Activated T-cell treated with anti-CD3 and anti-CD28 coated beads for 4 hours (primary cell): ENCODE measurements at places on chromosomes 4 and X.
A peak's percentile ranks its signal among the peaks of the same experiment; 100 is the strongest.

- DNase-seq, result no peak
Observed at GRCh38 chr4:100288811-100289529, 98.7 kb upstream of the DDIT4L start.

DNA sequence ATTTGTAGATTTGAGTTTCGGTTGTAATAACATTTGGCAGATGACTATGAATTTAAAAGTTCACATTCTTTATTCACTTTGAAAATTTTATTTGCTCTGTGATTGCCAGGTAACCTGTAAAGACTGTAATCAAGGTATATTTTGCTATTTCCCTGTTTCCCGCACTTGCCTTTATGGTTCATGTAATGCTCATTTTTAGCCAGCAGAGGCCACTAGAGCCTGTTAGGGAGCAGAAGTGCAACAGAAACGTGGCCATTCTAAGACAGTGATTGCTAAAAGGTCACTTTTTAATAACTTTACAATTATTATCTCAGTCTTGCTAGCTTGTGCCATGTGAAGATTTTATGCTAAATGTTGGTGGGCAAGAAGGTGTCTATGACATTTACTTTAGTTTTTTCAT, 12.4 kb downstream of the YIPF6 start:
- no peak for DNase-seq

DNA sequence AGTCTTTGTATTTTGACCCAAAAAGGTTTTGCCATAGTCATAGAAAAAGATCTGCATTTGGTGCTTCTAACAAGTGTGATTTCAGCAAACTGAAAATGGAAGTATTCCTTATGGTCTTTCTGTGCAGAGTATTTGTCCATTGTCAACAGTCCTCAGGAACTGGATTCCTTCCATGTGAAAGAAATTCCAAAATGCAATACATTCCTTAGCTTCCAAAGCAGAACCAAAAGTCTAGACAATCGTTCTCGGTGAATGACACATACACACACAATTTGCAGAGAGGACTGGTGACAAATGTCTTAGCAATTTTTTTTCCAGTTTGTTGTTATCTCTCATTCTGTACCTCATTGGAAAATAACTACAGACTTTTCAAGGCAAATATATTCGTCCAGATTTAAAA, 562.2 kb upstream of the SLIT2 start:
- DNase-seq, result no peak

DNA sequence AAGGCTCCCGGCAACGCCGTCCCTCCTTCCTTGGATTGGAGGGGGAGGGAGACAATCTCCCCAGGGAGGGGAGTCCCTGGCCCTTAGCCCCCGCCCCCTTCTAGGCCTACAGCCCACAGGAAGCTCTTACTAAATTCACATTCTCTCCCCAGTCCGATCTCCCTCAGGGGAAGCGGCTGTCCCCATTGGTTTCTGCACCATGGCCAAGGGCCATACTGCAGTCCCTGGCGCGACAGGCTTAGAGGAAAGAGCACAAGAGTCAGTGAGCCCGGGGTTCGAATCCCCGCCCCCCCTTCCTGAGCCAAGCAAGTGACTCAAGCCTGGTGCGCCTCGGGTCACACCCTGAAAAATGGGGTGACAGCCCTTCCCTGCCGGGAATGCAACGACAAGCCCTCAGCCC, 1.1 kb downstream of the ABLIM2 start:
- no peak for DNase-seq

DNA sequence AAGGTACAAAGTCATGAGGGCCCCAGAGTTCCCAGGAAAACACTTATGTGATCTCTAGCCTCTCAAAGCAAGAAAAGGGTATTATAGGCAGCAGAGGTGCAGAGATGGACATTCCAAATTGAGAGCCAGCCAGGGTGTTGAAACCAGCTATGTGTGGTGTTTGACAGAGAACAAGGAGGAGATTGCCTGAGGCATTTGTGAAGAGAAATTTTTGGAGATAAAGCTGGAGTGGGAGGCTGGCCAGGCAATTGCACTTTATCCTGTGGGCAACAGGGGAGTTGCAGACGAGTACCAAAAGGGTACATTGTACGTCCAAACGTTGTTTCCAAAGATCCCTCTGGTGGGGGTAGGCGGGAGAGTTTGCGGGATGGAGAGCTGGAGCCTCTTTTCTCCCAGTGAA, 2.5 kb upstream of the GABRE start:
- no peak for DNase-seq

- no peak for DNase-seq
Observed at GRCh38 chrX:111779582-111779981, 96.4 kb upstream of the TRPC5OS start.

GRCh38 chr4:103099691-103100392, at the start of gene BDH2:
Gene BDH2, minus strand, starts transcription at chr4:103099834. Its CDS starts 3,580 bp downstream, at chr4:103096254.
- DNase-seq, result peak; percentile 27

DNA sequence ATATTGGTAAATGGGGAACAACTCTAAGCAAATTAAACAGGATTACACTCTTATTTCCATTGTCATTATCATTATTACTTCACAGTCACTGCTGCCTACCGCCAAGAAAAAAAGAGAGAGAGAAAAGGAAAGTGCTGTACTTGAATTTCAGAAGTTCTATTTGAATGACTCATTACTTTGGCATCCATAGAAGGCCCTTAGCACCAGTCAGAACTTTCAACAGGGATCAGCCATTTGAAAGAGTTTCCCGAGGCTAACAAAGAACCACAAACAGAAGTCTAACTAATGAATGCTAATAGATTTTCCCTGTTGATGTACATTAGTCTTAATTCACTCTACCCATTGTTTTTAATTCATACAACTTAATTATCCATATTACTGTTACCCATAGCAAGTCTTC, 116.3 kb downstream of the SHROOM4 start:
- no peak for DNase-seq

GRCh38 chr4:173301518-173302201, 32.5 kb downstream of the HMGB2 start:
- no peak for DNase-seq

DNA sequence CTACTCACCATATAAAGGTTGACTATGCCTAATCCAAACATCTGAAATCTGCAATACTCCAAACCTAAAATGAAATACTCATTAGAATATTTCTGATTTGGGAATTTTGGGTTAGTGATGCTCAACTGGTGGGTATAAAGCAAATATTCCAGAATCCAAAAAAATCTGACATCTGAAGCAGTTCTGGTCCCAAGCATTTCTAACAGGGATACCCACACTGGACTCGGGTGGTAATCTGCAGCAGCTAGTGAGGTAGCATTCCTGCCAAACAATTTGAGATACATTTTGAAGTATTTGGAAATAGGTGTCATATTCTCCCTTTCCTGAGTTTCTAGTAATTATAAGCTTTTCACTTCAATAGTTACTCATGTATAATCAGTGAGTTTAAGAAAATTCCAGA, 49.6 kb upstream of the RPA4 start:
- no peak for DNase-seq

DNA sequence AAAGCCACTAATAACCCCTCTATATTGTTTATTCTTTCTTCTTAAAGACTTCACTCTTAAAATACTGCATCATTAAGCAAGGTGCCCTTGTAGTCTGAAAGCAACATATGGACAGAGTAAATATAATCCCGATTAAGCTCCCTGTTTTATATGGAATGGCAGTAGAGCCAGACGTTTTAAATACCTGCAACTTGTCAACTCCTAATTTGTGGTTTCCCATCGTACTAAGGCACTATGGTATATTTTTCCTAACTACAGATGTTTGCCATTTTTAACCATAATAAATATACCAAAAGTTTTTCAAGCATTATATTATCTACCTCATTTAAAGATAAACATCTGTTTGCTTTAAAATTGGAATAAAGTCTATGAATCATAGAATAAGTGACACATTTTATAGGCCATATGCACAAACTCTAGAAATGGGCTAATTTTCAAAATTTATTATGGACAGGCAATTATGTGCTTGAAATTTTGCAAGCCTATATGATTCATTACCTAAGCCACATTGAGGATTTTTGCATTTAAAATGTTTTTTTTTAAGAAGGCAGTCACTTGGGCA, 194.6 kb downstream of the FRMPD4 start:
- DNase-seq, result no peak

DNA sequence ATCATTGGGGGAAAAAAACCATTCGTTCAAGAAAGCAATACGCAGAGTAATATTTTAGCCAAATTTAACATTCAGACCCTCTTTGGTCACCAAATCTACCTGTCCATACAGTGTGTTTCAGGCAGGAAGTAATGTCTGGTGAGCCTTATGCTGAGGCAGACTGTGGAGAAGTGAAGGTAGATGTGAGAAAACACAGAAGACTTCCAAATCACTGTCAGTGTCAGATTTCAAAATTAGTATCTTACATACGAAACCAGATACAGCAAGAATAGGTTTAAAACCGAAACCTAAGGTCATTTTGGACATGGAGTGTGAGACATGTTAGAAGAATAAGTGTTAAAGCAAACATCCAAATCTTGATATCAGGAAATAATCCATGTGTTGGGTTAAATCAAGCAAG, 664.5 kb upstream of the HTR2C start:
- DNase-seq, result no peak

- DNase-seq, result peak; percentile 88
Observed at GRCh38 chr4:183407128-183407585, 37.3 kb upstream of the CDKN2AIP start.

DNA sequence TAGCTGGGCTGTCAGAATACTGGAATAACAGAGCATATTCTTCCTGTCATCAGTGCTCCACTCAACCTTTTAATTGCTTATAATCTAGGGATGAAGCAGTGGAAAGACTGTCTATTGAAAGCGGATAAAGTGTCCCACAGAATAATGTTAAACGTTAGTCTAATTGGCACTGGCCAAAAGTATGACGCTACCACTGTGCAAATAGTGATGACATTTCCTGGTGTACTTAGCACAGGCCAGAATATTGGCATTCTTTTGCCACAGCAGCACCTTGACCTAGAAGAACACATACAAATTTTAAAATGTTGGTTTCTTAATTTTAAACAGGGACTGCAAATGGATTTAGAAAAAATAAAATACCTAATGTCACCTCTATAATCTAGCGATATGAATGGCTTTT, 635.2 kb upstream of the SPANXN1 start:
- no peak for DNase-seq

DNA sequence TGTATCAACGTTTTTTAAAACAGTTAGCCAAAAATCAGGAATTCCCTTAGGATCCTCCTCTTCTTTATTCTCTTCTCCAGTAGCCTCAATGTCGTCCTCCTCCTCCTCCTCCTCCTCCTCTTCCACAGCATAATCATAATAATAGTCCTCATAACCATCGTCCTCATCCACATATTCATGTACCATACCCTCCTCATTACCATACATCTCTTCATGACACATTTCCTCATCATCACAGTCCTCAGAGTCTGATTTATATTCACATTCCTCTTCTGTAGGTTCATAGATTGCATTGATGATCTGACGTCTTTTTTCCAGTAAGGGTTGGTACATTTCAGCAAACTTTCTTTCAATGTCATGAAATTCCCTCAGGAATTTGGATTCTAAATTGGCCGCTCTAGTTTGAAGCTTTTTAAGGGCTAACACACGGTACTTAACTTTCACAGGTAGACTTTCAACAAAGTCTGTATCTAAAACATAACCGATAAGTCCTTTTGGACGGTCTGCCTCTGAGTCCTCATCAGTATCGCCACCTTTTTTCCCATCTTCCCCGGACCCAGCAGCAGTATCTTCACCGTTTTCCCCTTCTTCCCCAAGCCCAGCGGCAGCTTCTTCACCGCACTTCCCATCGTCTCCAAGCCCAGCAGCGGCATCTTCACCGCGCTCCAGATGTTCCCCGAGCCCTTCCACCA, 771 bp downstream of the NAP1L2 start:
- DNase-seq, result no peak

DNA sequence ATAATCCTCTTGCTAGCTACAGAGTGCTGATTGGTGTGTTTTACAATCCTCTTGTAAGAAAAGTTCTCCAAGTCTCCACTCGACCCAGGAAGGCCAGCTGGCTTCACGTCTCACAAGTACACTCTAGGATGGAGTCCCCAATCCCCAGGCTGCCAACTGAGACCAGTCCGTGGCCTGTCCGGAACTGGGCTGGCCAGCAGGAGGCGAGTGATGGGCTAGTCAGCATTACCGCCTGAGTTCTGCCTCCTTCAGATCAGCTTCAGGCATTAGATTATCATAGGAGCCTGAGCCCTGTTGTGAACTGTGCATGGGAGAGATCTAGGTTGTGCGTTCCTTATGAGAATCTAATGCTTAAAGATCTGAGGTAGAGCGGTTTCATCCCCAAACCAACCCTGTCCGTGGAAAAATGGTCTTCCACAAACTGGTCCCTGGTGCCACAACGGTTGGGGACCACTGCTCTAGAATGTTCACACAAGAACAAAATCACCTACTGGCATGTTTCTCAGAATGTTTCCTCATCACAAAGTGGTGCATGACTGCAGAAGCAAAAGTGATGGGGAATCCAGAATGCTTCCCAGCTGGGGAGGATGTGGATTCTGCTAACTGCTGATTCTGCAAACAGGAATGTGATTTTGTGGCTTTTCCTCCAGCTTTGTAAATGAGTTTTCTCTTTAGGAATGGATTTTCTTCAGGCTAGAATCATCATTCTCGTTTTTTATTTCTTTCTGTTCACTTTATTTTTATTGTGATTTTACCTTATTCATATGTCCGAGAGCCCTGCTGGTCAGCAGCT, 40.9 kb downstream of the SEPTIN11 start:
- DNase-seq, result no peak

DNA sequence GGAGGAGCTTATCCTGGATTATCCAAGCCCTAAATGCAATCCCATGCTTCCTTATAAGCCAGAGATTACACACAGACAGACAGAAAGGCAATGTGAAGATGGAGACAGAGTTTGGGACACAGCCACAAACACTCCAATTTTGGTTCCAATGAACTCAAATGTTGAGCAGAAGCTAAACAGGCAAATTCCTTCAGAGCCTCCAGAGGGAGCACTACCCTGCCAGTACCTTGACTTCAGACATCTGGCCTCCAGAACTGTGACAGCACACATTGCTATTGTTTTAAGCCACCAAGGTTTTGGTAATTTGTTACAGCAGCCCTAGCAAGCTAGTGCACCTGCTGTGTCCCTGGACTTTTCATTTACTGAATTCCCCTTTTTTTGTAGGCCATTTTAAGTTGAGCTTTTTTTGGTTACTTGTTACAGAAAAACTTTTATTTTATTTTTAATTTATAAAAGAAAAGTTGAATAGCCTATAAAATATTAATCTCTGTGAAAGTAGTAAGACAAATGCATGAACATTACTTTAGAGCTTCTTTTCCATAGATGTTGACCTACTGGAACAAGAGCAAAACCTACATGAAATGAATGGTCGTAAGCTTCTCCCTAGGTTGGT, 33.4 kb upstream of the SRD5A3 start:
- peak; percentile 13 for DNase-seq

GRCh38 chr4:173181848-173182247, 13.2 kb downstream of the GALNT7 start:
- DNase-seq, result no peak

DNA sequence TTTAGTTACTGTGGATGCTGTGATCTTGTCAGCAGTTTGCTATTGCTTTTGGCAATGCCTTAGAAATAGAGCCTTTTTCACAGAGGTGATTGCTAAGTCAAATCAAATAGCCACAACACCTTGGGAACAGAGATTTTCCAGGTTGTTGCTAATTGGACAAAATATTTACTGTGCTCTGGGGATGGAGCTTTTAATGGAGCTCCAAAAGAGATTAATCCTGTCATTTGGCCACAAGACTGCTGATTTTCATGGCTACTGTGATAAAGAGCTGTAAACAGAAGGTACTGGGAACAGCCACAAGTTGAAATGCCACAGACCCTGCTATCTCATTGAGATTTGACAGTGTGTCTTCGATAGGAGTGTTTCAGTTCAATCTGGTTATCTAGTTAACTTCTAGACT, 1715.2 kb upstream of the ADGRL3 start:
- no peak for DNase-seq
